ENCODE measurements at places on chromosomes 11 and 22. TPM values are rescaled to one million over a fixed set of nuclear protein-coding genes. Genes with fewer than 3 reads are reported as not detected.

The EMID1 gene
- 0.67 TPM for total RNA-seq

The KRTAP5-11 gene
- not detected for total RNA-seq

DNA sequence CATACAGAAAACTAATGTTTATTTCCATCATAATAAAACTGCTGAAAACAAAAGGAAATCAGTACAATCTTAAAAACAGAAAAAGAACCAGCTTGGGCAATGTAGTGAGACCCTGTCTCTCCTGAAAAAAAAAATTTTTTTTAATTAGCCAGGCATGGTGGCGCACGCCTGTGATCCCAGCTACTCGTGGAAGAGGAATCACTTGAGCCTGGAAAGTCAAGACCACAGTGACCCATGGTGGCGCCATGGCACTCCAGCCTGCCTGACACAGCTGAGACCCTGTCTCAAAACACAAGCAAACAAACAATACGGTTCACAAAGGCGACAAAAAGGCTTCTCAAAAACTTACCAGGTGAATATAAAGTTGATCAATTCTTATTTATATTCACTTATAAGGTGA is 289.7 kb downstream of the BRD1 start:
- DNase-seq: no peak

DNA sequence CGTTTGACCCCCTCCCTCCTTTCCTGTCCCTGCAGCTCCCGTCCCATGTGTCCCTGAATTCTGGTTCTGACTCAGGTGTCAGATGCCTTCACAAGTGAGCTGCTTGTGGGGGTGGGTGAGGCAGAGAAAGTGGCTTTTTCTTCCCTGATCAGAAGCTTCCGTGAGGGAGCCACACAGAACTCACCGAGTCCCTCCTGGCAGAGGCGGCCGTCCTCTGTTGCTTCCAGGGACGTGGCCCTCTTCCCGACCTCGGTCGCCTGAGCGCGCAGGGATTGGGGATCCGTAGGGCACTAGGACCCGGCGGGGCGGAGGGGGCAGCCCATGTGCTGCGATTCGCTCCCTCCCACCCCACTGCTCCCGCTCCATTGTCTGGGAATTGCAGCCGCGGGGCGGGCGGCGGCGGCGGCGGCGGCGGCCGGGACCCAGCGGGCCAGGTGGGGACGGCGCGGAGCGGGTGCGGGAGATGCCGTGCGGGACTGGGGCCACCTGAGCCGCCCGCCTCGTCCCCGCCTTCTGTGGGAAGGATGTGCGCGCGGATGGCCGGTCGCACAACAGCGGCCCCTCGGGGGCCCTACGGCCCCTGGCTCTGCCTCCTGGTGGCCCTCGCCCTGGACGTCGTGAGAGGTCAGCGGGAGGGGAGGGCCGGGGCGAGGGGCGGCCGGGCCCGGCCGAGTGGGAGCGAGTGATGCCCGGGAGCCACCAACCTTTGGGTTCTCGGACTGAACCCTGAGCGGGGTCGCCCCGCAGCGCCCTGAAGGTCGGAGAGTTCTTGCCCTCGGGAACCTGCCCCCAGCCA is at the start of gene TMEM132A:
Gene TMEM132A, plus strand, starts transcription at position 351 of the 796 bp plus-strand sequence. Its CDS starts 174 bp downstream, at position 525.
- peak; percentile 70 for DNase-seq

The OR56A1 gene
- not detected for total RNA-seq

Measured in mammary epithelial cell (primary cell).